ENCODE measurements at places on chromosomes 16 and 17.

GRCh38 chr17:44903012-44903685 is 3.9 kb upstream of the EFTUD2 start:
- DNase-seq, result no peak

DNA sequence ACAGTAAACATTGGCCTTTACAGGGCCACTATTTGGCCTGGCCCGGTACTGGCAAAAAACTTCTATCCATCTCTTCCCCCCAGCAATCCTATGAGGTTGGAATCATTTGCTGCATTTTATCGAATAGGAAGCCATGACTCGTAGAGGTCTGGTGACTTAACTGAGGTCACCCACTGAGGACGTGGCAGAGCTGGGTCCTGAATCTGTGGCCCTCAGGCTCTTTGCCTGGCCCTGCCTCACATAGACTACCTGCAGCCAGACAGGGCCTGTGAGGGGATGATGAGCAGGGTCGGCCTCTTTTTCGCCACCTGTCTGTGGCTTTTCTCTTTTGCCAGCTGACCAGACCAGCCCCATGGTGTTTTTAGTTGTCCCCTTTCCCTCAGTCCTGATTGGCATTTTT is 1.9 kb downstream of the PPP4C start:
- DNase-seq, result no peak

DNA sequence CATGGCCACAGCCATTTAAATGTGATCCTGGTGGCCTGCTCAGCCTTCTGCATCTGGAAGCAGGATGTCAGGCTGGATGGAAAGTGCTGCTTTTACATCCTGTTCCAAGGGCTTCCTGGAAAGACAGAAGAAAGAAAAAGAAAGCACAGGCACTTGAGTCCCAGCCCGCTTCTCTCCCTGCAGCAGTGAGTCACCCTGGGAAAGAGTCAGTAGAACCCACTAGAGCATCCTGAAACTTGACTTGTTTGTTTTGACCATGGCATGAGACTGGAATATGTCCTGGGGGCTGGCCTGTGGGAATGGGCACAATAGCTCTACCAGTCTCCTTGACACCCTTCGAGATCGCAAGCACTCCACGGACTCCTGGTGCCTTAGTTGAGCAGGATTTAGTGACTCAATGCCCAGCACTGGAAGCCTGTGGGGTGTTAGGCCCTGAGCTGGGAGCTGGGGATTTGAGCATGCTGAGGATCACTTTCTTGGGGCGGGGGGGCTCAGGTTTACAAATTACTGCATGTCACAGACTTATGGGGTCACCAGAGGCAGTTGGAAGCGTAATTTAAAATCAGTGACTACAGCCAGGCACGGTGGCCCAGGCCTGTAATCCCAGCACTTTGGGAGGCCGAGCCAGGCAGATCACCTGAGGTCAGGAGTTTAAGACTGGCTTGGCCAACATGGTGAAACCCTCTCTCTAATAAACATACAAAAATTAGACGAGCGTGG is 22.1 kb upstream of the GNA13 start:
- peak; percentile 69 for DNase-seq

GRCh38 chr16:1378087-1378803 is 26.5 kb downstream of the GNPTG start:
- DNase-seq, result no peak

- no peak for DNase-seq
Observed at GRCh38 chr16:46690281-46691178, 1.1 kb downstream of the ORC6 start.

DNA sequence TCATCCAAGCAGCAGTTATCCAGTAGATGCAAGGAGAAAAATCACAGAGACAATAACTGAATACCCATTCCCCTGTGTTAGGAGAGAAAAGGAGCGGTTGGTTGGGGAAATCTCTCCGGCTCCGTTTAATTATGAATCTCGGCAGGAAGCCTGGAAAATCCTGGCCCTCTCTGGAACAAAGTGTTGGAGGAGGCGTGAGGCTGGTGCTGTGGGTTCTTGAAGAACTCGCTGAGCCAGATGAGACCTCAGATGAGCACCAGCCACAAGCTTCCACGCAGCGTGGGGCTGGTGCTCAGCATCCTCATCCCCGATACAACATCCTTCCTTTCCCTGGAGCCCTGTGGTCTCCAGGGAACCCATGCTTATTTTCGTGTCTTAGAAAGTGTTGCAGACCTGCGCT is 39.7 kb downstream of the CACNG4 start:
- DNase-seq, result no peak

DNA sequence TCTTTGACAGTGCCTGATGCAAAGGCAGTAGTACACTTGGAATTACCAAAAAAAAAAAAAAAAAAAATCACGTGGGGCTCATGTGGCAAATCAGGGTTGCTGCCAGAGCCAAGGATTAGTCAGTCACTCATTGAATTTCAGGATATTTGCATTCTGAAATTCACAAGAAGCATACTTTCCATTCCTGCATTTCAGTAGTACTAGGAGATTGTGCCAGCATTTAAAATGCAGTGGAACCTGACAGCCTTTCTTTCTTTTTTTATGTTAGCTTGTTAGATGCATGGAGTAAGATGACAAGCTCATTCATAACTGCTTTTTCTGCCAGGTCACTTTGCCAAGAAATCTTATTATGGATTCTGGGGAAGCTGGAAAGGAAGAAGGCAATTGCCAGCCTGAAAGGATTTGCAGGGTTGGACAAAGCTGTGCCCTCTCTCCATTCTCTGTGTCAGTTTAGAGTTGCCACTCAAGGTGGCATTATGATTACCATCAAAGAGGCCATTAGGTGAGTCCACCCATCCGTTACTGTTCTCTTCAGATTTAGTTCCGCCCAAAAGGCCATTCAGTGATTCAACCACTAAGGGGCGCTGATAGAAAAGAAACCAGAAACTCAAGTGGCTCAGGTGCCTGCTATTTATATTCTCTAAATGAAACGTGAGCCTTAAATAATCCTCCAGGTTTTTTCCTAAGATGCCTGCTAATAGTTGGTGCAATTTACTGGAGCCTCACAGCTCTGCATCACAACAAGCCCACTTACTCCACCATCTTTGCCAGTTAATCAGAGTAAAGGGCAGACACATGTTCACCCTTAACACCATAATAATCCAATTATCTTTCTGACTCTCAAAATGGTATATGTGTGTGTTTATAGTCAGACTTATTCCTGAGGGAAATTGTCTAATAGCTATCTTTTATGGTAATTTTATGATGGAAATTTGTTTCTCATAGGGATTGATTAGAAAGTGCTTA is 59.0 kb downstream of the TANGO6 start:
- DNase-seq, result peak; percentile 72

- DNase-seq, result no peak
Observed at GRCh38 chr17:81999976-82000802, 22.5 kb downstream of the CENPX start.

GRCh38 chr17:76151896-76152454 is 10.9 kb upstream of the FOXJ1 start:
- DNase-seq, result no peak

DNA sequence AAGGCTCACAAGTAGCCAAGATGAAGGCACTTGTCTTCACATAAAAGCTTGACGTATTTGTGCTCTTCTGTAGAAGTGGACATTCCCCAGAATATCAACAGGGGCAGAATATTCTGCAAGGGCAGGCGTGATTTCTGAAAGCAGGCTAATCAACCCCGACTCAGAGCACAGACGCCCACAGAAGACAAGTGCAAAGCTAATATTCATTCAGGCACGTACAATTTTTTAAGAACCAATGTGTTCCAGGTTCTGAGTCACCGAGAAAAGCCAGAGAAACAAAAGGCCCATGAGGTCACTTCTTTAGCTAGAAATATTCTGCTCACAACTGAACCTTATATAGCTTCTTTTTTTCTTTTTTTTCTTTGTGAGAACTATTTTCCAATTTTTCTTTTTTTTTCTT is 121.6 kb downstream of the DNAH9 start:
- no peak for DNase-seq

DNA sequence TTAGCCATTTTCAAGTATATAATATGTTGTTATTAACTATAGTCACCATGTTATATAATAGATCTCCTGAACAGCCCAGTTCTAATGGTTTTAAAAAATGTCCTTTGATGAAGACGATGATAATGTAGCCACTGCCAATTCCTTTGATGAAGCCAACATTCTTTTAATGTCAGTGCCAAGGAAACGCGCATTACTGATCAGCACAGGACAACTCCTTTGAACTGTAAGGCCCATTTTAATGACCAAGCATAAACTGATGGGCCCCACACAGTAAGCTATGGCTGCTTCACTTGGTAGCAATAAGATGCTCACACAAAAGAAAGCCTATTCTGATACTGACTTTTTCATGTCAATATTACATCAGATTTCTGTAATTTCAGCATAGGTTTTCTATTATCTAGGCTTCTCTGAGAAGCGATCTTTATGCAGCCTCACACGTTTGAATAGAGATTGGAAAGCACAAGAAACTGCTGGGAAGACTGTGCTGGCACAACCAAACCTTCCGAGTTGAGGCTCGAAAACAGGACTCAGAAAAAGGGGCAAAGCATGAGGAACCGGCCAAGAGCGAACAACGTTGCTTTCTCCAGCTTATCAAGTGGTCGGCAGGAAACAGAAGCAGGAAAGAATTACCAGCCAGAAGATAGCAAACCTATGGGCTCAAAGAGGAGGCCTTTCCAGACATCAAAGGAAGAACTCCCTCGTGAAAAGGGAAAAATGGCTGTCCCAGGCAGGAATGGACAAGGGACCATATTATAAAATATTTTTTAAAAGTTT is 19.4 kb downstream of the ERN1 start:
- no peak for DNase-seq

- DNase-seq, result no peak
Observed at GRCh38 chr16:57689762-57690558, 4.6 kb upstream of the DRC7 start.

DNA sequence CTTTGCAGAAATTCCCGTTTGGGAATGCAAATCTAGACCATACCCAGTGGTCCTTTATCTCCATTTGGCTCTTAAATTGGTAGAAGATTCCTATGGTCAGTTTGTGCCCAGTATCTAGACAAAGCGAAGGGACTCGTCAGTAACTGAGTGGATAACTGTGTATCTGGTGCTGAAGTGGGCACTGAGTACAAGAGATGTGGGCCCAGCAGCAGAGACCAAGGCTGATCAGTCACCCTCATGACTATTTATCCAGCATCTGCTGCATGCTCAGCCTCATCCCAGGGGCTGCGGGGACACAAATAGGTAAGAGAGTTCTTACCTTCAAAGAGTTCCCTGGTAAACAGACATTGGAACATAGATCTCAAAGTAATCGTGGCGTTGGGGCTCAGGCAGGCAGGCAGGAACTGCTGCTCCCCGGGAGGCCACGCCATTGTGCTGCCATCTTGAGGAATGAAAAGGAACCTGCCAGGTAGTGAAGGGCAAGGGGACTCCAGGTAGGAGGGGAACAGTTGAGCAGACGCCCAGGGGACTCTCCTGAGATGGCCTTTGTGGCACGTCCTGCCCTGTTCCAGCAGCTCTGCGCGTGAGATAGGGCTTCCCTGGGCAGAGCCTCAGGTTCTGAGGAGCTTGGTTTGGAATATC is 10.3 kb downstream of the NT5M start:
- DNase-seq, result no peak

DNA sequence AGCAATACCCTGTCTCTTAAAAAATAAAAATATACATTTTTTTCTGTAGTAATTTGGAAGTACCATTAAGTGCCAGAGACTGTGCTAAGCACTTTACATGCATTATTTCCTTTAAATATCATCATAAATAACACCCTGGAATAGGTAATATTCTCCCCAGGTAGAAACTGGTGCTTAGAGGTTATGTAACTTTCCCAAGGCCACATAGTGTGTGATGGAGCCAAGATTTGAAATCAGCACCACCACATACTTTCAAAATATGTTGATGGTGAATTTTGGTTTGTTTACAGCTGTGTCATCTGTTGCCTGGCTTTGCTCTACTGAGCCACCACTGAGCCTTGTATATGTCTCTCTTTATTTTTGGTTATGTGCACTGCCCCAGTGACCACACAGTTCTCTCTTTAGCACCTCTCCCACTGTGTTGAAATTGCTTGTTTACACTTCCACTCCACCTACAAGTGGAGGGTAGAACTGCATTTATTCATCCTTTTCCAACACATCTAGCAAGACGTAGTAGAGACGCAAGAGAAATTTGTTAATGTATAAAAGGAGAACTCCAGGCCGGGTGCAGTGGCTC is 19.0 kb upstream of the NBR1 start:
- no peak for DNase-seq

DNA sequence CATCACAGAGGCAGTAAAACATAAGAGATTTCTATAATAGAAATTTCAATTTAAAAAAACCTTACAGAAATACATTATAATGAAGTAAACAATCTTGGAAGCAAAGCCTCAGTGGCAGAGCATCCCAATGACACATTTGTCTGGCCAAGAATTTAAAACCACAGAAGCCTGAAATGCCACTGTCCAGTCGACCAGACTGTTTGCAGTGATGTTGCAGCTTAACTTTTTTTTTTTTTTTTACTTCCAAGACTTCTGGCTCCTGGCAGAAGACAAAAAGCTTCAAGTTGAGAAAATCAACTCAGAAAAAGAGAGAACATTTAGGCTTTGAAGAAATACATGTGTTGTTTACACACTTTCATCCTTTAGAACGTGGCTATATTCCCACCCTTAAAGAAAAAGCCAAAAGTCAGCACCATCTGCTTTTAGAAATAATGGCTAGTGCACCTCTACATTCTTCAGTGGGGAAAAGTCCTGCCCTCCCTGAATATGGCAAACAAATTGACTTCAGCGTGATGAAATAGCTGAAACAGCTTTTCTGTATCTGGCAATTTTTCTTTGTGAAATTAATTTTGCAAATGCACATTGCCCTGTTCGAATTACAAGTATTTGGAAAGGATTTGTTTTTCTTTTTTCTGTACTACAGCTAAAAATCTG is 205.5 kb upstream of the MON1B start:
- no peak for DNase-seq

GRCh38 chr16:58339452-58339981 is 44.7 kb upstream of the PRSS54 start:
- peak; percentile 28 for DNase-seq

GRCh38 chr16:81752225-81752875 is 26.7 kb upstream of the PLCG2 start:
- peak; percentile 18 for DNase-seq

GRCh38 chr17:74177018-74177450 is 26.4 kb upstream of the RPL38 start:
- DNase-seq, result peak; percentile 18

DNA sequence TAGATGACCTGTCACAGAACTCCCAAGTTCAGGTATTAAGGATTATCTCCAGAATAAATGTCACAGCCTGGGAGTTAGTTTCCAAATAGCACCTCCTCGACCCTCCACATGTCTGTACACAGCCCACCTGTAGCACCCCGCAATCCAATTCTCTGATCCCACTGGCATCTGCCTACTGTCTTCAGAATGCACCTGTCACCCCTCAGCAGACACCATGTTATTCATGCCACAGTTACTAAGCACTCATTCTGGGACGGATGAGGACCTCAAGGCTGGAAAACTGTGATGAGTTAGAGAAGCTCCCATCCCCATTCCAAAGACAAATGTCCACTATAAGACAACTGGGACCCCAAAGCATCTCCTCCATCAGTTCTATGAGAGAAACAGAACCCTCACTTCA is 7.8 kb downstream of the EMP2 start:
- DNase-seq, result no peak

- DNase-seq, result peak; percentile 37
Observed at GRCh38 chr16:19781226-19781625, 63.2 kb downstream of the IQCK start.

All from fibroblast of skin of scalp (primary cell).